ENCODE measurements at places on chromosomes 4 and X.

- H3K4me1 ChIP-seq, result no peaks in the 10 kb centered on the region
- DNase-seq, result no peak
- no peak overlapping the region for H3K4me3 ChIP-seq
- H3K27ac ChIP-seq, result no peak overlapping the region
Measured at GRCh38 chr4:157075401-157075800, 549 bp upstream of the GLRB start.

- H3K4me1 ChIP-seq, result peaks cover 48% of the 10 kb centered on the region
- DNase-seq, result no peak
- H3K27ac ChIP-seq, result no peak overlapping the region
- no peaks in the 10 kb centered on the region for H3K36me3 ChIP-seq
- peak overlapping the region; percentile 59 for H3K4me3 ChIP-seq
- no peaks in the 10 kb centered on the region for H3K27me3 ChIP-seq
Measured at GRCh38 chrX:153819384-153820040, 10.8 kb downstream of the PDZD4 start.

DNA sequence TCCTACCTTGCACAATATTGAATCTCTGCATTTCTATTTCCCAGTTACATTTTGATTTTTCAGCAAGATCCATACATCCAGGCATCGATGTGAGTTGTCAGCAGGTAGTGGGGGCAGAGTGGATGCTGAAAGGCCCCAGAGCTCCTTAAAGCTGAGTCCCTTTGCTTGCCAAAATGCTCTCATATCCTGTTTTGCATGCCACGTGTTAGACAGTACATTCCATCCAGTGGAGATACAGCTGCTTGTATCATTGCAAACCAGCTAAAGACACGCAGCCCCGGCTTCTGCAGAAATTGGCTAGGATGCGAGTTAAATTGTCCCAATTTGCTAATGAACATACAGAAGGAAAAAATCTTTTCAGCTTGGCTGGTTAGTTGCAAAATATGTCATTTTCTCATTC, 179.6 kb upstream of the MXRA5 start:
- peaks cover 2% of the 10 kb centered on the region for H3K27me3 ChIP-seq
- no peak overlapping the region for H3K27ac ChIP-seq
- no peaks in the 10 kb centered on the region for H3K4me1 ChIP-seq
- H3K36me3 ChIP-seq, result no peaks in the 10 kb centered on the region
- H3K4me3 ChIP-seq, result no peak overlapping the region

- H3K4me1 ChIP-seq, result no peaks in the 10 kb centered on the region
- no peaks in the 10 kb centered on the region for H3K36me3 ChIP-seq
- no peak overlapping the region for H3K4me3 ChIP-seq
- no peak overlapping the region for H3K27ac ChIP-seq
Measured at GRCh38 chr4:186598686-186599085, 43.3 kb upstream of the MTNR1A start.

DNA sequence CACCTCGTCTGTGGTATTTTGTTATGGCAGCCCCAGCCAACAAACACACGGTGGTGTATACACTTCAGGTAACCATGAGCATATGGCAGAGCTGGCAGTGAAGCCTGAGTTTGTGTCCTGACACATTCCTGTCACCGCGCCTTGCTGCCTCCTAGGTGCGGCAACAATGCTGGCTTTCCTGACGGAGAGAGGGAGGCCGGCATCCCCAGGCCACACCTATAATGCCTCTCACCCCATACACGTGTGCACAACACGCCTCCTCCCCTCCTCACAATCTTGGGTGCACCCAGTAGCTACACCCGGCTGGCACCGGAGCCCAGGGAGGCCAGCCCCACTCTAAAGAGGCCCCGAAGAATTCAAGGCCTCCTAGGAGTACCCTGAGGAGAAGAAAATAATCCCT, 158.5 kb downstream of the NSUN7 start:
- H3K27ac ChIP-seq, result peak overlapping the region; percentile 90
- no peak overlapping the region for H3K4me3 ChIP-seq
- H3K4me1 ChIP-seq, result peaks cover 41% of the 10 kb centered on the region
- no peak for DNase-seq

Measured in activated naive CD4-positive, alpha-beta T cell treated with anti-CD3 and anti-CD28 coated beads for 36 hours (primary cell).